ENCODE measurements at places on chromosomes 7 and 10.
A peak's percentile ranks its signal among the peaks of the same experiment; 100 is the strongest.

- no peak for DNase-seq
These were observed 2.5 kb downstream of the ENTPD1 start for GRCh38 chr10:95758351-95759025.

- no peak for DNase-seq
These were observed 92.7 kb upstream of the AKR1E2 start for GRCh38 chr10:4733150-4733842.

GRCh38 chr10:34811968-34812514 is 3.1 kb downstream of the PARD3 start:
- DNase-seq, result no peak

- no peak for DNase-seq
These were observed 627.6 kb upstream of the PHF14 start for GRCh38 chr7:10346032-10346431.

GRCh38 chr7:2602406-2603043 is 29.3 kb upstream of the TTYH3 start:
- no peak for DNase-seq

DNA sequence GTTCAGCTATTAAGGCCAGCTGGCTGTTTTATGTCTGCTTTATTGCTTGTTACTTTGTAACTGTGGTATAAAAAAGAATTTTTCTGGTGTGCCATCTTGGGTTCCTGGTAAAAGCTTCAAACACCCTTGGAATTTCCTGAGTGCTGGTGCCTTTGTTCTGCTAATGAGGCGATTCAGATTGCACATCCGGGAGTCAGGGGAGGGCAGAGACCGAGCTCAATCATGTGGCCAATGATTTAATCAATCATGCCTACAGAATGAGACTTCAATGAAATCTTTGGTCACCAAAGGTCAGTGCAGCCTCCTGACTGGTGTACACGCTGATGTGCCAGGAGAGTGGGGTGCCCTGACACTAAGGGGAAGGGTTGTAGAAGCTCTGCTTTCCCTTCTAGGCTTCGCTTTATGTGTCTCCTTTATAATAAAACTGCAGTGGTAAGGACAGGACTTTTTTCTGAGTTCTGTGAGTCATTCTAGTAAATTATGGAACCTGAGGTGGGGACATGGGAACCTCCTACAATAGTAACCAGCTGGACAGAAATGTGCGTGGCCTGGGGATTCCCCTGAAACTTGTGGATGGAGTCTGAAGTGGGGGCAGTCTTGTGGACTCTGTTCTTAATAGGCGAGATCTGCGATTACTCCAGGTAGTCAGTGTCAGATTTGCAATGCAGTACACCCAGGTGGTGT is 69.4 kb upstream of the OGDHL start:
- DNase-seq, result no peak

DNA sequence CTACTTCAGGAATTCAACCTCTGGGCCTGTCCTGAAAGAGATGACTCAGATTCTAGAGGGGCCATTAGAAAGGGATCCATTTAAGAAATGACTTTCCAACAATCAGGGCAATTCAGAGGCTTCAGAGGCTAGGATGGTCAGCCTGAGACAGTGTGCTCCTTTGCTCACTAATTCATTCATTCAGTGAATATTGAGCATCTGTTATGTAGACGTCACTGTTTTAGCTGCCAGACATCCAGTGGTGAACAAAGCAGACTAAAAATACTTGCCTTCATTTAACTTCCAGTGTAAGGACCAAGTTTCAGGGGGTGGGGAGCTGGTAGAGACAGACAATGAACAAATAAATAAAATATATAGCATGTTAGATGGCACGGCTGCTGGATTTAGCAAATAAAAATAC is 1.6 kb downstream of the KIAA1217 start:
- no peak for DNase-seq

GRCh38 chr10:28798428-28798955 is 121.2 kb downstream of the BAMBI start:
- no peak for DNase-seq

GRCh38 chr7:140327261-140327661 is 71.1 kb downstream of the SLC37A3 start:
- no peak for DNase-seq

GRCh38 chr7:83876593-83876992 is 227.7 kb upstream of the SEMA3E start:
- peak; percentile 26 for DNase-seq

GRCh38 chr10:61283481-61284221 is 169.5 kb downstream of the TMEM26 start:
- no peak for DNase-seq

DNA sequence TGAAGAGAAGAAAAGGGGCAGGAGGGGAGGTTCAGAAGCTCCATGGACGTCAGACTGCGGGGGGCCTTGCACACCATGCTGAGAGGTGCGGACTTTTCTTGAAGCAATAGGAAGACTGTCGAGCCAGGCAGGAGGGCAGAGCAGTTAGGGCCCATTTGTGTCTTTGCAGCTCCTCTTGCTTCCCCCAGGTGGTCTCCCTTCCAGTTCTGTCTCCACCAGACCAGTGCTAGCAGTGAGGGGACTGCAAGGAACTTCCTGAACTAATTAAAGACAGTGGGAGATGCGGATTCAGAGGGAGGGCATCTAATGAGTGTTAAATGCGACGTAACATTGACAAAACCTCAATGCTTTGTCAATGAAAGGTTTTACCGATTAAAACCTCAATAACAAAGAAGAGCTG is 225.4 kb downstream of the USP6NL start:
- DNase-seq, result no peak

DNA sequence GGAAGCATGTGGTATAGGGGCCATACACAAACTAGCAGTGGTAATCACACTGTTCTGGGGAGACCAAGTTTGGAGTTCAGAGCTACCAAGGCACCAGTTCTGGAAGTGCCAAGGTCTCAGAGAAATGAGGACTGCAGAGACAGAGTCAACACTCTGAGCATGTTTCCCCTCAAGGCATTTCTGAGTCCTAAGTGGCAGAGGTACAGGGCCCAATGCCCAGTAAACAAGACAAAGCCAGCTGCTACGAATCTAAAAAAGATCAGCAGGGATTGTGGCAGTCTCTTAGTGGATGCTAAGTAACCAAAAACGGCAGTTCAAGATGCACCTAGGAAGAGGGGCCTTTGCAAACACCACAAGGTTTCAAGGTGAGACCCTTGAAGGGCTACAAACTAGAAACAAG is 271.9 kb downstream of the TNS3 start:
- DNase-seq, result no peak

DNA sequence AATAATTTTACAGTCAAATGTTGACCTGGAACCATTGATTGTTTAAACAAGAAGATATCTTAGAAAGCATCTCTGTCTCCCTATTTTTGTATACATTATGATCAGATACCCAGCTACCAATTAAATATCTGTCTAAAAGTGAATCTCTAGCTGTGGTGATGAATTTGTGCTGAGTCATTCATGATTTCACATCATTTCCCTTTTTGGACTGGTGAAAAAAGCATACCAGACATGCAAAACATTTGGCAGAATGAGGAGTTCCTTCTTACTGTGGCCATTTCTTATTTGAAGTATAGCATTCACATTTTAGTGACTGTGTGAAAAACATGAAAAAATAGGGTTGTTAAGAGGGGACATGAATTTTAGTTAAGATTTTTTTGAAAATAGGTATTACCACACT is 98.0 kb upstream of the GATA3 start:
- peak; percentile 29 for DNase-seq

- peak; percentile 90 for DNase-seq
These were observed 89.4 kb upstream of the MYL10 start for GRCh38 chr7:101718363-101719122.

DNA sequence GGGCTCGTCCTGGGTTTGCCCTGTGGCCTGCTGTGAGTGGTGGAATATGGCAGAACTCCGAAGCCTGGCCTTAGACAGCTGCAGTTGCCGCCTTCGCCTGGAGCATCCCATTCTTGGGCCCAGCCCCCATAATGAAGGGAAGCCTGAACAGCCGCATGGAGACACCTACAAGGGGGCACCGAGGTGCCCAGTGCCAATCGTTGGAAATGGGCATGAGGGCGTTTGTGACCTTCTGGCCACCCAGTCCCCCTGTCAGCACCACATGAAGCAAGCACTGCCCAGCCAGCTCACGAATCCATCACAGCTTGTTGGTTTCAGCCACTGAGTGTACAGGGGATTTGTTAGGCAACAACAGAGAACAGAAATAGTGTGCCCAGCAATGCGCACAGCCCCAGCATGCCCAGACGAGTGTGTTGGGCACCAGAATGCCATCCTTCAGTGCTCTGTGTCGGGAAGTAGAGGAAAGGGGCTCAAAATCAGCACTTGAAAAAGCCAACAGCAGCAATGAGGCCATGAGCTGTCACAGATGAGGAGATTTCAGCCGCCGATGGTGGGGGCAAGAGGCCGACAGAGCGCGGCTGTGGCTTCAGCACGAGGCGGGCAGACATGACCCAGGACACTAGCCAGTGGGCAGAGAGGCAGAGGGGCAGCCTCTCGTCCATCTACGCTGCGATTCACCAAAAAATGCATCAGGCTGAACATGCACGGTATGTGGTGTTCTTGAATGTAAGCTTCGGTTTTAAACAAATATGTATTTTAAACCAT is 91.2 kb downstream of the TNS3 start:
- no peak for DNase-seq

DNA sequence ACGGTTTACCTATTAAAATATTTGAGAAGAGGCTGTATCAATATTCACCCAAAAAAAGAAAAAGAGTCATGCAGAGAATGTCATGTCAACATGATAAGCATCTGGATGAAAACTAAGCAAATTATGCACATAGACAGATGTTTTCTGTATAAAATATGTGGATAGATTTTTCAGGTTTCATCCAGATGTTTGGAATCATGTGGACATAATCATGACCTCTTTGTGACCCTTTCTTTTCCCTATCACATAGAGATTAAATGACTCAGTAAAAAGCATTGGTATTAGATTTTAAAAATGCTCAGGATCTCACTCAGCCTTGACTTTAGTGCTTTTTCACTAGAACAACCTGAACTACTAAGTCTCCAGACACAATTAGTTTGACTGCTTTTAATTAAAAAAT is 90.0 kb downstream of the FOXP2 start:
- no peak for DNase-seq

Measured in urothelium cell line (cell line).